Ovary (tissue), 10 donors: ENCODE measurements at places on chromosomes 5 and 9.
A peak's percentile ranks its signal among the peaks of the same experiment; 100 is the strongest.

GRCh38 chr5:128341056-128341455, 197.0 kb downstream of the FBN2 start:
- H3K4me3 ChIP-seq = no peak overlapping the region
- no peaks in the 10 kb centered on the region for H3K27me3 ChIP-seq
- no peaks in the 10 kb centered on the region for H3K4me1 ChIP-seq
- no peak overlapping the region for H3K27ac ChIP-seq
- H3K36me3 ChIP-seq = no peaks in the 10 kb centered on the region

- DNase-seq = no peak
- no peaks in the 10 kb centered on the region for H3K36me3 ChIP-seq
- no peaks in the 10 kb centered on the region for H3K4me1 ChIP-seq
- no peak overlapping the region for H3K4me3 ChIP-seq
- no peak overlapping the region for H3K27ac ChIP-seq
- no peaks in the 10 kb centered on the region for H3K27me3 ChIP-seq
Measured at GRCh38 chr9:68975365-68976043, 38.4 kb downstream of the PRKACG start.

GRCh38 chr5:11890777-11891176, 13.5 kb downstream of the CTNND2 start:
- H3K4me3 ChIP-seq = no peak overlapping the region
- H3K36me3 ChIP-seq = no peaks in the 10 kb centered on the region
- no peak overlapping the region for H3K27ac ChIP-seq

DNA sequence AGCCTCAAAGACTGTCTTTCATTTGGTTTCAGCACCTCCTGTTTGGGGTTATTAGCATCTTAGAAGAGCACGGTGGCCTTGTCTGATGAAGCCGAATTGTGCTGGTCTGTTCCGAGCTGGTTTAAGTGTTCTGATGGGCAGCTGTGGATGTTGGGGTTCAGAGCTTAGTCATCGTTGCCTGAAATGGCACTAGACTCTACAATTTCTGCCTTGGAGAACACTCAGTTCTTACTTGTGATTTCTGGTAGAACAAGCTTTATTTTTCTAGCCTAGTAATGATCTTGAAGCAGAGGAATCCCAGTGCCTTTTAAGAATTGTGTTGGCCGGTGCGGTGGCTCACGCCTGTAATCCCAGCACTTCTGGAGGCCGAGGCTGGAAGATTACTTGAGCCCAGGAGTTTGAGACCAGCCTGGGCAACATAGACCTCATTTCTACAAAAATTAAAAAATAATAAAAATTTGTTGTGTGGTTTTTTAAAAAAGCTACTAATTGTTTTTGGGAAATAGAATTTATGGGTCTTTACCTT, 7.8 kb downstream of the FBXW5 start:
- H3K36me3 ChIP-seq = no peaks in the 10 kb centered on the region
- H3K27ac ChIP-seq = no peak overlapping the region
- DNase-seq = no peak

- no peaks in the 10 kb centered on the region for H3K27me3 ChIP-seq
- no peaks in the 10 kb centered on the region for H3K36me3 ChIP-seq
- peaks cover 6% of the 10 kb centered on the region for H3K4me1 ChIP-seq
- H3K27ac ChIP-seq = no peak overlapping the region
- DNase-seq = no peak
Measured at GRCh38 chr5:126535856-126536545, 59.0 kb downstream of the ALDH7A1 start.

DNA sequence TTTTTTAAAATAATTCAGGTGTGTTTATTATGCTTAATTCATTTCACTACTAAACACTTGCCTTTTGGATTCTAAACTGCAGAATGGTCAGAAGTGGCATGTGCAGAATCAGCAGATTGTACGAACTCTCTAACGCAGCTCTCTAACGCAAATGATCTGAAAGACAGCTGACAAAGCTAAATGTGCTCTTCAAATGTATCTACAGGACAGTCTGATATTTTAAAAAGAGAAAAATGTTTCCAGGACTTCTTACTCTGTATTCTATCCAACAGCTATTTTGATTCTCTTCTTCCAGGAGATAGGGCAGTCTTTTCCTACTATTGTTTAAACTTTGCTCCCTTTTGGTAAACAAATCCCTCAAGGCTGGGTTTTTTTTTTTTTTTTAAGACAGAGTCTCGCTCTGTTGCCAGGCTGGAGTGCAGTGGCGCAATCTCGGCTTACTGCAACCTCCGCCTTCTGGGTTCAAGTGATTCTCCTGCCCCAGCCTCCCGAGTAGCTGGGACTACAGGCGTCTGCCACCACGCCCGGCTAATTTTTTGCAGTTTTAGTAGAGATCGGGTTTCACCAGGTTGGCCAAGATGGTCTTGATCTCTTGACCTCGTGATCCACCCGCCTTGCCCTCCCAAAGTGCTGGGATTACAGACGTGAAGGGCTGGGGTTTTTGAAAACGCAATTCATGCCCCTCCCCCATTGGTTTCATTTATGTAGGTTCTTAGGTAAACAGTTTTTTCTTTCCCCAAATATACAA, 1.2 kb downstream of the NMRK1 start:
- H3K4me1 ChIP-seq = peaks cover 13% of the 10 kb centered on the region
- peak; percentile 25 for DNase-seq
- no peaks in the 10 kb centered on the region for H3K36me3 ChIP-seq
- H3K4me3 ChIP-seq = peak overlapping the region; percentile 94

- H3K36me3 ChIP-seq = no peaks in the 10 kb centered on the region
- peaks cover 8% of the 10 kb centered on the region for H3K4me1 ChIP-seq
- H3K4me3 ChIP-seq = no peak overlapping the region
- DNase-seq = peak; percentile 87
- H3K27me3 ChIP-seq = no peaks in the 10 kb centered on the region
- H3K27ac ChIP-seq = no peak overlapping the region
Measured at GRCh38 chr5:168679515-168679920, 100.3 kb upstream of the PANK3 start.

- H3K36me3 ChIP-seq = no peaks in the 10 kb centered on the region
- DNase-seq = no peak
- no peaks in the 10 kb centered on the region for H3K27me3 ChIP-seq
- no peak overlapping the region for H3K4me3 ChIP-seq
Measured at GRCh38 chr9:105296877-105297287, 52.4 kb downstream of the SLC44A1 start.

GRCh38 chr9:132595319-132595718, 12.9 kb downstream of the BARHL1 start:
- no peak overlapping the region for H3K4me3 ChIP-seq
- no peaks in the 10 kb centered on the region for H3K36me3 ChIP-seq
- DNase-seq = no peak
- H3K27ac ChIP-seq = no peak overlapping the region
- no peaks in the 10 kb centered on the region for H3K4me1 ChIP-seq
- H3K27me3 ChIP-seq = no peaks in the 10 kb centered on the region

DNA sequence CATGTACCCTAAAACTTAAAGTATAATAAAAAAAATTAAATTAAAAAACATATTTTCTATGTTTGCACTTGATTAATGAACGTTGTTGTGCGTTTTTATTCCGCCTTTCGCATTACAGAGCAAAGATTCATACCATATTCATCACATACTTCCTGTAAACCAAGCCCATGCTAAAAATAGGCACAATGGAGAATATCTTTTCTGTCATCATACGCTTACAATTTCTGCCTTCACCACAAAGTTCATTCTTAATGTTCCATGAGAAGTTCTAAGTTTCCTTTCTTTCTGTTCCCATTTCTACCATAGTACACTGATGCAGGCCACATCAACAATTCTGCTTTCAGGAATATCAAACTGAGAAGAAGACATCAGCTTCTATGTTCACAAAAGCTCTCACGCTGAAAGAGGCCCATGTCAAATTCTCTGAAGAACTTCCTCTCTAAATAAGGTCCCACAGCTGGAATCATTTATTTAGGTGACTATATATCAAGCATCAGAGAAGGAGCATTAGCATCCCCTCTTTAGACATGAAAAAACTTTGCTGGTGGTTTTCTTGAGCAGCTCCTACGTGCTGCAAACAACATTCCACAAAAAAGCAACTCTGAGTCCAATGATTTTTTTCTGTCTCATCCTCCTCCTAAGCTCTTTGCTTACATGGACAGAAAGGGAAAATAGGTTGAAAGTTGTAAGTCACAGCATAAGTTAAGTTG, 456.4 kb downstream of the CDH10 start:
- no peak for DNase-seq
- H3K4me1 ChIP-seq = no peaks in the 10 kb centered on the region
- H3K27ac ChIP-seq = no peak overlapping the region
- H3K27me3 ChIP-seq = no peaks in the 10 kb centered on the region
- no peak overlapping the region for H3K4me3 ChIP-seq
- no peaks in the 10 kb centered on the region for H3K36me3 ChIP-seq
